Activated CD4-positive, alpha-beta T cell treated with anti-CD3 and anti-CD28 coated beads, Interleukin-2, amount 50 U/mL, for 24 hours (primary cell): ENCODE measurements at places on chromosomes 3 and 15.

GRCh38 chr15:70324001-70324974 lies 226.6 kb upstream of the TLE3 start:
- DNase-seq = no peak

GRCh38 chr3:16427103-16427965 lies 86.2 kb downstream of the RFTN1 start:
- no peak for DNase-seq

- DNase-seq = no peak
Observed at GRCh38 chr3:186022931-186023330, 85.1 kb upstream of the TRA2B start.

- no peak for DNase-seq
Observed at GRCh38 chr3:105674437-105675065, 194.3 kb downstream of the CBLB start.

- no peak for DNase-seq
Observed at GRCh38 chr3:18144571-18144970, 280.6 kb downstream of the SATB1 start.
